Activated T-cell treated with anti-CD3 and anti-CD28 coated beads for 48 hours (primary cell): ENCODE measurements at places on chromosomes 7 and 10.

- no peak for DNase-seq
Observed at GRCh38 chr10:122140461-122140902, 130.6 kb upstream of the BTBD16 start.

GRCh38 chr7:121714559-121715303 is 158.2 kb upstream of the PTPRZ1 start:
- no peak for DNase-seq

GRCh38 chr7:30721211-30721610 is 30.7 kb upstream of the INMT start:
- DNase-seq = no peak

DNA sequence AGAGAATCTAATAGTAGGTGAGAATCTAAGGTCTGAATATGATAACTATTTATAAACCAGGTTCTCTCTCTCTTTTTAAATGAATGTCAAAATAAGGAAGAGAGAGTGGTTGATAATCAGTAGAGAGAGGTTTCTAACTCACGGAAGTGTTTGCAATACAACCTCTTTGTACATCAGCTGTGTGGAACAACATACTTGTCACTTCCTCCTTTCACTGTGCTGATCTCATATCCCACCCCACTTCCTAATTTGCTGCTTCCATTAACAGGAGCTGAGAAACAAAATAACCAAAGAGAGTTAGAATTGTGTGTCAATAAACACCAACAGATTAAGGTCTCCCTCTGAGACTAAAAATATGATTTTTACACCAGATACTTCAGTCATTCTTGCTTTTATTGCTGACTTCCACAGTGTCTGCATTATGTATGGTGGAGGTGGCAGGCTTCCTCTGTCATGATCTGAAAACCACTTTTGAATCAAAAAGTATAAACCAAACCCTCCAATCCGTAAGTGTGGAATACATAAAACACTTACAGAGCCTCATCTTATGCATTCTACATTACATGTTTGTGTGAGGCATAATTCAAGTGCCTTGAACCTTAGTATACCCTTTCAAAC is 25.0 kb downstream of the CACUL1 start:
- no peak for DNase-seq

DNA sequence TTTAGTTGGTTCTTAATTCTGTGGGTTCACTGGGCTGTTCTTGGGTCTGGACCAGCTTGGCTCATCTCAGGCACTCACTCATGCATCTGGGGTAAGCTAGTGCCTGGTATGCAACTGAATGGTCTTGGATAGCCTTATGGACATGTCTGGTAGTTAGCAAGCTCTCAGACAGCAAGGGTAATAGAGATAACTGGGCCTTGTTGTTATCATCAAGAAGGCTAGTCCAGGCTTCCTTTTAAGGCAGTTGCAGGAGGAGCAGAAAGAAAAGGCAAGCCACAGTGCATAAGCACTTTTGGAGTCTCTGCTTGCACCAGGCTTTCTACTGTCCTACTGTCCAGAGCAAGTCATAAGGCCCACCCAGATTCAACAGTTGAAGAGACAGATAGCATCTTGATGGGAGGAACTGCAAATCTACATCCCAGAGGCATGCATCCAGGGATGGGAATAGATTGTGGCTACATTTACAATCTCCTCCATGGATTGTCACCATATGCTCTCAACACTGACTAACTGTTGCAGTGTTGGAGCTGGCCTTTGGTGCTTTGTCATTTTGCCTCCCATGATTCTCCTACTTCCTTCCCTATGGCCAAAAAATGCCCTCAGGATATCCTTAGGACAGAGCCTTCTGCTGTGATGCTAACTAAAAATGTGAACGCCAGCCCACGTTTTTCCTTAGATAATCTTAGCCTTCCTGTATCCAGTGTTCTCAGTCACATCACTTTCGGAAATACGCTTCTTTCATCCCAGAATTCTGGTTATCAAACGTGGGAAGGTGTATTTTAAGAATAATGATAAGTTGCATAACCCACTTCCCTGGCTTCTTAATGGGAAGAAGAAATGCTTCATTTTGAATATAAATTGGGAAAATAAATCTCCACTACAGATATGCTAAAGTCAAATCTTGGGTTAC is 3.6 kb downstream of the GIMAP4 start:
- no peak for DNase-seq

DNA sequence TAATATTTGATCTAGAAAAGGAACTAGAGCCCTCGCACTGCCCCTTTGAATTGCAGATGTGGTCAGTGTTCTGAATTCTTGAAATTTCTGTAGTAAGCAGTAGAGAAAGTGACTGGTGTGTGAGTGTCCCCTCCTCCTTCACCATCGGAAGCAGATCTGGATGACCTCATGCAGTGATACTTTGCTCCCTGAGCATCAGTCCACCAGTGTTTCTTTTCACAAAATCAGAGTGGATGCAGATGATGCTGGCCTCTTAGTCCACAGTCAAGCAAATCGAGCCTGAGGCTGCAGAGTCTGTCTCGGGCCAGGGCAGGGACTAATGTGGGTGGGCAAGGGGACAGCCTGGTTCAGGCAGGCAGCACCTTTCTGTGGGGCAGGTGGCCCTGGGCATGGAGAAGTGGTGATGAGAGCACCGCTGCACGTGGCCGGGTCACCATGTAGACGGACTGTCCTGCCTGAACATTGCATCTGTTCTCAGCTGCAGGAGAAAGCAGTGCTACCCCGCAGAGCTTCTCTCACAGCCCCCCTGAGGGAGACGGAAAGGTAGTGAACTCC is 5.4 kb downstream of the INSIG1 start:
- no peak for DNase-seq

- DNase-seq = no peak
Observed at GRCh38 chr7:133437544-133437943, 184.7 kb downstream of the EXOC4 start.

DNA sequence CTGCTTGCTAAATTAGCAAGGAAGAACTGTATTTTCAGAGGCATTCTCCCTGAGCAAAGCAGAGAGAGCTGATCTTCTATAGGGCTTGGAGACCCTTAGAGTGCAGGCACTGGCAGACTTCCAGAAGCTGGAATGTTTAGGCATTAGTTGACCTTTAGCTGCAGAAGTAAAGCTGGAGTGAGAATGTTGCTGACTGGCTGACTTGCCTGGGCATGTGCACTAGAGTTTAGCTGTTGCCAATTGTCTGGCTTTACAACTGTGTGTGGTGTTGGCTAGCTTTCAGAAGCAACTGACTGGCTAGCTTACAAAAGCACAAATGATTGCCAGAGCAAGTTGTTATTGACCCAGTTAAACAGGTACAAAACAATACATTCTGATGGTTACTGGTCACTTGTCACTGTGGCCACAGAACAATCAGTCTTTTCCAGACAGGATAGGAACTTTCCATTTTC is 25.1 kb downstream of the FAM13C start:
- no peak for DNase-seq

DNA sequence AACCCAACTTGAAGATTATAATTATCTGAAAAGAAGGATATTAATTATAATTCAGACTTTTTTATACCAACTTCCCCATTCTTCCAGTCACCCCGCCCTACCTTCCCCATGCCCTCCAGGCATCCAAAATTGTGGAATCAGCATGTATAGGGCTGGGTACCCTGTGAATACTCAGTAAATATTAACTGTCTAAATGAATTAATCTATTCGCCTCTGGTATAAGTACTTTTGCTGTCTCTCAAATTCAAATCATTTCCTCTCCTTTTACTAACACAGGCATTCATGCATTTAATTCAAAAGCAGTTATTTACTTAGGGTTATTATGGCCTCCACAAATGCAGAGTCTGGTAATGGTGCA is 26.5 kb upstream of the GOT1 start:
- DNase-seq = no peak

DNA sequence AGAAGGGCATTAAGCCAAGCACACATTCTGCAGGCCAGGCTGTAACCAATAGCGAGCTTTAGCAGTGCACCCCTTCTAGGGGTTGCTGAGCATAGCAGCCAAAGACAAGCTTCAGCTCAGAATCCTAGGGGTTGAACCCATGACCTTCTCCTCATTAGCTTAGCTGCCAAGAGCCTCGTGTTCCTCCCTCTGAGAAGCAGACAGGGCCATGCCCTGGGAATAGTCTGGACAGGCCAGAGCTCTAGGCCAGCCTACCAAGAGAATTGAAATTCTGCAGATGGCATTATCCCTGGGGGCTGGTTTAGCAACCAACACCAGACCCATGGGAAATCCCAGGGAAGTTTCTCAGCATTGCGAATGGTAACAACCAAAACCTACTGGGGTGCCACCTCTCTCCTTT is 77.2 kb downstream of the PLXNA4 start:
- no peak for DNase-seq

GRCh38 chr7:22586786-22587140 is 86.8 kb upstream of the STEAP1B start:
- DNase-seq = no peak

- no peak for DNase-seq
Observed at GRCh38 chr7:40582539-40582938, 447.7 kb downstream of the SUGCT start.

DNA sequence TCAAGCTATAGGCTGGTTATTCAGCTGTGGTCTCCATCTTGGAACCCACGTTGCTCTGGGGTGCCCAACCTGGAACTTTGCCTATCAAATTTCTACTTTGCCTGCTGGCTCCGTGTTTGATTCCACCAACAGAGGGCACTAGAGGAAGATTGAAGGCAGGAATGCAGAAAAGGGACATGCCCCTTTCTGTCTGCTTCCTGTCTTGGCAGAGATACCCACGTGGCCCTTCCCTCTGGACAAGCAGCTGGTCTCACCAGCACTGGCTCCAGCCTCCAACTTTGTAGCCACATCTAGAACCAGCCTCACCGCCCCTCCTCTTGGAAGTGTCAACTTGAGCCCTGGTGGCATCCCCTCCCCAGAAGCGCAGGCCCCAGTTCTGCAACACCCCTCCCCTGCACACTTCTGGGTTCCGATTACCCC is 52.1 kb upstream of the ZNF438 start:
- peak; percentile 58 for DNase-seq

DNA sequence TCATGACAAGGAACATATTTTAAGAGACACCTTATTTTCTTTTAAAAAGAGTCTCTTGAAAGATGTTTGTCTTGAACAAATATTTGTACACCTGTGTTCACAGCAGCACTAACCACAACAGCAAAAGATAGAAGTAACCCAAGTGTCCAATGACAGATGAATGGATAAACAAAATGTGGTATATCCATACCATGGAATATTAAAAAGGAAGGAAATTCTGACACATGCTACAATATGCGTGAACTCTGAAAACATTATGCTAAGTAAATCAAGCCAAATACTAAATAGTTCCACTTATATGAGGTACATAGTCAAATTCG is 17.8 kb downstream of the SGMS1 start:
- DNase-seq = no peak

DNA sequence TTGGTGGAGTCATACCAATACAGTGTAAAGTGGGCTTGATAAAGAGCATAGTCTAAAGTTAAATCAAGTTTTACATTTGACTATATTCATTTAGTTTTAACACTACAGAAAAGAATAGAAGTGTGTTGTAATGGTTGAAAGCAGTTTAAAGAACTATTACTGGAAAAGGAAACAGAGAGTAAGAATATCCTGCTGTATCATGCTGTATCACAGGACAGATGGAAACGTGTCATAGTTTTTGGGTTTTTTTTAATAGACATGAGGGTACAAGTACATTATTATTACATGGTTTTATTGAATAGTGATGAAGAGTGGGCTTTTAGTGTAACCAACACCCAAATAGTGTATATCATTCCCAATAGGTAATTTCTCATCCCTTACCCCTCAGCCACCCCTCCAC is 944.3 kb downstream of the LRMDA start:
- DNase-seq = no peak

DNA sequence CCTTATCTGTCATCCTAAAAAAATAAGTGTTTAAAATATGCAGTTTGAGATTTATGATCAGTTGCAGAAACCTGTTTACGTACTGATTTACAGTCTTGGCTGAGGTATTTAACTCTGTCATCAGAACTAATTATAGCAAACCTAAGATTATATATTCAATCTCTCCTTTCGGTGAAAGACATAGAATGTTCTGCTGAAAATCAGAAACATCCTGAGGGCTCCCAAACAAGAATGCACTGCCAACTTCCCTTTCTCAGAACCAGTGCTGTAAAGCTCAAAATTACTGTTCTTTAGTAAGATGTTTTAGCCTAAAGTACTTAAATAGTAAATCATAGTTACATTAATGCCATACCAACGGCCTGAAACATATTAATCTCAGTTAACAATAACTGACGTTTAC is 34.3 kb downstream of the FAM204A start:
- no peak for DNase-seq

GRCh38 chr10:71857934-71858890 is 7.2 kb upstream of the PSAP start:
- no peak for DNase-seq

GRCh38 chr7:133119067-133119466 is 37.2 kb upstream of the CHCHD3 start:
- no peak for DNase-seq

DNA sequence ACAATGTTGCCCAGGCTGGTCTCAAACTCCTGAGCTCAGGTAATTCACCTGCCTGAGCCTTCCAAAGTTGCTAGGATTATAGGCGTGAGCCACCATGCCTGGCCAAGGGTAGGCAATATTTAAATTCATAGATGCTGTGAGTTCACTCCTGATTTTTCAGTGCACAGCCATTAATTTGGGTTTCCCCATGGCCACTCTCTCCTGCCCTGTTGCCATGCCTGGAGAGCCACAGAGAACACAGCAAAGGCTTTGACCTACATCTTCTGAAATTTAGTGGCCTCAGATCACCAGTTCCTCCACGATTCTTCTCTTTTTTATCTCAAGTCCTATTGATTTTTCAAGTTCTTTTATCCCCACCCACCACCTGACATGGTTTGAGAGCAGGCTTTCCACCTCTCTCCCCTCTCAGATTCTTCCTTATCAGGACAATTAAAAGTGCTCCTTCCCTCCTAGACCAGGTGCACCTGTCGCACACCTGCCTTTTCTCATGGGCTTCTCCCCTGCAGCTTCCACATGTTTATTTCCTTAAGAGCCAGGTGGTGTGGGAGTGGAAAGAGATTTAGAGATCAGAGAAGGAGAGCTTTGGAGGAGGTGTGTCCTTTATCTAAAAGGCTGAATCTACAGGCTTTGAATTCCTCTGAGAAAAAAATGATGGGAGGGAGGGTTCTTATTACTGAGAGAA is 123.8 kb downstream of the ADRA2A start:
- no peak for DNase-seq

GRCh38 chr10:51203359-51203758 is 129.1 kb downstream of the PRKG1 start:
- DNase-seq = no peak

DNA sequence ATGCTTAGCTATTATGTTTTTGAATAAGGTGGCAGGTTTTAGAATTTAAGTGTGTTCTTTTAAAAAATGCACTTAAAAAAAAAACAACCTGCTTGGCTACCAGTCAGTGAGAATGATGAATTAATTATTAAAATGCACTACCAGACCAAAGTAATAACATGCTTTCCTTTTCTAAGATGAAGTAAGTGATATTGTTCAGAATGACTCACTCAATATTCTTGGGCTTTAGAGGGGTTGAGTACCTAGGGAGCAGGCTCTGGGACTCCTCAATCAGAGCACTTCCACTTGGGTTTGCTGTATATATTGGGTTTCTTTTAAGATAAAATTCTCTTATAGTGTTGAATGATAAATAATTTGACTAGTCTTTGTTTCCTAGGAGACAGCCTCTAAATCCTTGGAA is 8.6 kb downstream of the STAM start:
- DNase-seq = no peak
